ENCODE measurements at places on chromosomes 11 and 22. TPM values are rescaled to one million over a fixed set of nuclear protein-coding genes. Genes with fewer than 3 reads are reported as not detected.

The DDB1 gene
- 169 TPM for total RNA-seq

GRCh38 chr11:4154503-4154902 is 59.9 kb downstream of the RRM1 start:
- ATAC-seq, result no peak

The BACE1 gene
- 15.0 TPM for total RNA-seq

The CCDC88B gene
- 4.9 TPM for total RNA-seq

- ATAC-seq, result no peak
These were observed 298.0 kb downstream of the TTC28 start for GRCh38 chr22:28381429-28382167.

DNA sequence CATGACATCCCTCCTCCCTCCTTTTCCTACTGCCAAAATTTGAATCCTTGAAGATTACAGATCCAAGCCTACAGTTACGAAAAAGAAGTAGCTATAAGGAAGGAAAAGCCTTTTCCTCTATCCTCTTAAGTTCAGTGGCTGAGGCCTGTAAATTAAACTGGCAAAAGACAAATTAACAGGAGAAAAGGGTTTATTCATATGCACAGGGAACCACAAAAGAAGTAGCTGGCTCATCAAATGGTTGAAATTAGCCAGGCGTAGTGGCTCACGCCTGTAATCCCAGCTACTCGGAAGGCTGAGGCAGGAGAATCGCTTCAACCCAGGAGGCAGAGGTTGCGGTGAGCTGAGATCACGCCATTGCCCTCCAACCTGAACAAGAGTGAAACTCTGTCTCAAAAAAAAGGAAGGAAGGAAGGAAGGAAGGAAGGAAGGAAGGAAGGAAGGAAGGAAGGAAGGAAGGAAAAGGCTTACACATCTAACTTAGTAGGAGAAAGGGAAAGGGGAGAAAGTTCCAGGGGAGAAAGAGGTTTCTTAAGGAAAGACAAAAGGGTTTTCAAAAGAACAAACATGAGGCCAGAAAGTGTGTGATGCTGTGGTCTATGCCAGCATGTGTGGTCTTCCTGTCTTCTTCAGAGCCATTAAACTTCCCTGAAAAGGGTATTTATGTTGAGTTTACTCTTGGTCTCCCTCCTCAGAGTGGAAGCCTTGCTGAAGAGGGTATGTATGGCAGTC is 5.1 kb upstream of the SMPD1 start:
- ATAC-seq, result no peak

All from motor neuron (in vitro differentiated cells).